ENCODE measurements at places on chromosomes 5 and 9.

GRCh38 chr5:172144291-172144815, 43.7 kb downstream of the STK10 start:
- no peak for DNase-seq

DNA sequence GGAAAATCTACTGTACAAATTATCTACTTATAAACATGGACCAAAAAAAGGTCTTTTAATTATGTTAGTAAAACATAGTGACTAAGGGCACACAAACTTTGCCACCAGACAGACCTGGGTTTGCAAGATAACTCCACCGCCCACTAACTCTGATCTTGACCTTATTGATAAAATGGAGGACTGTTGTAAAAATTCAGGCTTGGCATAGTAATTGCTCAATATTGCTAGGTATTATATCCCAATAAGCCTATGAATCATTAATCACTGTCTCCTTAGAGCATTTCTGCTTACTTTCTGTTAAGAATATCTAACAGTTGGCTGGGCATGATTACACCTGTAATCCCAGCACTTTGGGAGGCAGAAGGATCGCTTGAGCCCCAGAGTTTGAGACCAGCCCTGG, 3.8 kb downstream of the C9orf40 start:
- DNase-seq: no peak

GRCh38 chr5:77877516-77878355, 101.6 kb upstream of the TBCA start:
- DNase-seq: no peak

DNA sequence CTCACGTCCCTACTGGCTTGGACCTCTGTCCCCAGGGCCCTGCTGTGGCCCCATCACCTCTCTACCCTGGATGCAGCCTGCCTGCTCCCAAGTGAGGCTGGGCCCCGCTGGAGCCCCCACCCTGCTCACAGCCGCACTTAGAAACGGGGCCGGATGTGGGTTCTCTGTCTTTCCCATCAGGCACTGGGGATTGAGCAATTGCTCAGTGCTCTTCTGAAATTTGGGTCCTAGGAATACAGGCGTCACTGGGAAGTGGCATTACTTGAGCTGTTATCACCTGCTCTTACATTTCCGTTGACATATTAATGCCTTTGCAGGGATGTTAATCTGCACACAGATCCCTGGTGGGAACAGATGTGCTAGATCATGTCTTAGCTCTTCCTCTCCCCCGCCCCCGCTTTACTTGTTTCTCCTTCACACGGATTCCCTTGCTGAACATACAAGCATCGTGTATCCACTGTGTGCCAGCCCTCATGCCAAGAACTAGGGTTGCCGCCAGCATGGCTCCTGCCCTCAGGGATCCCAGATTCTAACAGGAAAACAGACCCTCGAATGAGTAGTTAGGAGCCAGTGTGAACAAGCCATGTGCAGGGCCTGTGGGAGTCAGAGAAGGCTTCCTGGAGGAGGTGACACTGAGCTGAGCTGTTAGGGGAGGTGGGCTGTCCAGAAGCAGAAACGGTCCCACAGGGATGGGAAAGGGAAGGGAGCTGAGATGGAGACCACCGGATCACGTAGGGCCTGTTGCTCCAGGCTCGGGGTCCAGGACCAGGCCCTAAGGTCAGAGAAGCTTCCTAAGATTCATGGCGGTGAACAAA, 65.1 kb downstream of the NEK6 start:
- DNase-seq: no peak

DNA sequence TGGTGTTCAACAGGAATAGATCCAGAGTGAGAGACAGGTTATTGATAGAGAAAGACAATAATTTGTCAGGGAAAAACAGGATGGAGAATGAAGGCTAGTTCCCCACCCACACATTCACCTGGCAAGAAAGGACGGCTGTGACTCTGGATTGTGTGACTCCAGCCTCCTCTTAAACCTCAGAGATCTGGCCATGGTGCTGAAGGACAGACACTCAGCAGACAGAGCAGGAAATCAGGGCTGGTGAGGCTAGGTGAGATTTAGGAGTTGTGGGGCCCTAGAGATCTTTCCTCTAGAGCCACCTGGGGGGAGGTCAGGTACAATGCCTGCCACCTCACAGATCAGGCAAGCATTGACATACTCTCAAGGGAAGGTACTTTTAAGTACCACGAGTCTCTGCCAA, 15.2 kb downstream of the OR1B1 start:
- DNase-seq: no peak

DNA sequence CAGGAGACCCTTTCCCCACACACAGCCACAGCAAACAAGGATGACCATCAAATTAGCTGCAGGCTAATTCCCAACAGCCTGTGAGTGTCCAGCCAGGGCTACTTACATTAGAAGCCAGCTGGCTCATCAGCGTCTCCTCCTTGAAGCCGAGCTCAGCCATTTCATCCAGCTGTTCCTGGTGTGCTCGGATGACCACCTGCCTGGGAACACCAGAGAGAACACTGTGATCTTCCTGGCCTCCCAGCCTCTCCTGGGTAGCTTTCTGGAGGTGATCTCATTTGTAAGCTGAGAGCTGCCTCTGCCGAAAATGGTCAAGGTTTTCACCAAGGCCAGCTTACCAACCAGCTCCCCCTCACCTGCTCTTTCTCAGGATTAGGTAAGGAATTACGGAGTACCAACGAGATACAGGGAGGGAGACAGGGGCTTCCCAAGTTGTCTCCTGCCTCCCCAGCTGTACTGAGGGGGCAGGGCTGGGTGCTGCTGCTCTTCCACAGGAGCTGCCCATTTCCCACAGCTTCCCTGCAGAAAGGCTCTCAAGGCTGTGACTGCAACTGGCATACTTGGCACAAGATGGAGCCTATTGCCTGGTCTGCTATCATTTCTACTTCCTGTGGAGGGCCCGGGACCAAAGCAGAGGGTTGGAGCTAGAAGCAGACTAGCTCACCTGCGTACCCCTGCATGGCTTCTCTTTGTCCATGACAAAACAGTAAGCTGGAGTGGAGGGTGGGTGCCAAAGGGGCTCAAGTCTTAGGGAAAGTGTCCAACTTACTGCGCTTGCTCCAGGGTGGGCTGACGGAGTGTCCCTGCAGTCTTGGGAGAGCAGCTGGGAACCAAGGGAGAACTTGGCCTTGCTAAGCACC, 73.9 kb downstream of the KIF24 start:
- DNase-seq: no peak

- DNase-seq: no peak
Observed at GRCh38 chr9:136931611-136932130, 12.9 kb downstream of the FBXW5 start.

DNA sequence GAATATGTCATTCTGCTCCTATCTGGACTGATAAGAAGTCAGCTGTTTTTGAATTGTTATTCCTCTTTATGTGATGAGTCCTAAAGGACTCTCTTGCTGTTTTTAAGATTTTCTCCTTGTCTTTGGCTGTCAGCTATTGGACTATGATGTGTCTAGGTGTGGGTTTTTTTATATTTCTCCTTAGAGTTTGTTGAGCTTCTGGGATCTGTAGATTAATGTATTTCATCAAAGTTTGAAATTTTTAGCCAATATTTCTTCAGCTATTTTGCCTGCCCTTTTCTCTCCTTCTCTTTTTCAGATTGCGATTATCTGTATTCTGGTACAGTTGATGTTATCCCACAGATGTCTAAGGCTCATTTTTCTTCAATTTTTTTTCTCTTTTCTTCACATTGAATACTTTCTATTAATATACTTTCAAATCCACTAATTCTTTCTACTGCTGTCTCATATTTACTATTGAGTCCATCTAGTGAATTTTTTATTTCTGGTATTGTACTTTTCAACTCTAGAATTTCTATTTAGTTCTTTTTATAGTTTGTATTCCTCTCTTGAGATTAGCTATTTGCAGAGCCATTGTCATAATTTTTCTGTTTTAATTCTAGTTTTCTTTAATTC, 31.1 kb downstream of the RPS23 start:
- no peak for DNase-seq

DNA sequence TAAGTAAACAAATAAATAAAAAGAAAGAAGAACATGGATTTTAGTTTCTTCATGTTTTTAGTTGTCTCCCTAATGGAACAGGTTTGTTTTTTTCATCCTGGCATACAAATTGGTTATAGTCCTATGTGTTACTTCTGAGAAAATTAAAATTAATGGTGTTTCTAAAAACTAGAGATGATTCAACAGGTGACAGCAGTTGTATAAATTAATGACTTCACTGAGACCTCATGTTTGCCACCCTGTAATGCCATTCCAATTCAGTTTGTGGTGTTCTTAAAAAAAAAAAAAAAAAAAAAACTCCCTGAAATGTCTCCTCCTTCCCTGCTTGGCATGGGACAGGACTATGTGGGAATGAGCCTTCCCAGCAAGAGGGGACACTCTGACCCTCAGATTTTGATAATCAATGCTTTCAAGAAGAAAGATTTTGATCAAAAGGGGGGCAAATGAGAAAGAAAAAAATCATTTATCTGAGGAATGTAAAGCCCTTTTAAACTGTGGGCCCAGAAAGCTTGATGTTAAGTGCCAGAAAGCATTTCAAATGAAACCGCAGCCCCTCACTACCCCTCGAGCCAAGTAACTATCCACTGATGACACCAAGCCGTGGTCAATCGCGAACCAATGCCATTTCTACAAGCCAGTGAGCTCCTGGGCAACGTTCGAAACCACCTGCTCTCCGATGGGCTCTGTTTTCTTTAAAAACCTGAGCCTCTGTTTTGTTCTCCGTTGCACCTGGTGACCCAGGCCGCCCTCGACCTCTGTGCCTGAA, 941 bp downstream of the EXD3 start:
- DNase-seq: no peak

DNA sequence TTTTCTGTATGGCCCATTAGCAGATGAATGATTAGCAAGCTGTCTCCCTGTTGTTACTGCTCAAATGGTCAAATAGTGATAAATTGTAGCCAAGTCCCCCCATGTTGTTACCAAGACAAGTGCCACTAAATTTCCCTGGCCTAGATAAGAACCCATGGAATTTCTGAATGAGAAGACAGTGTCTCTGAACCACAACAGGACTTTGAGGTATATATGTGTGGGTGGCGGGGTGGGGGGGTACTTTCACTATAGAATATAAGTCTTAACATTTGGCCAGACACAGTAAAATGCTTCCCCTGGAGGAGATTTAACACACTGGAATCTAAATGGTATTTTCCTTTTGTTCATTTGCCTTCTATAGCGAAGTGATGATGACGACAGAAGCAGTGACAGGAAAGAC, 28.7 kb downstream of the XPA start:
- no peak for DNase-seq

DNA sequence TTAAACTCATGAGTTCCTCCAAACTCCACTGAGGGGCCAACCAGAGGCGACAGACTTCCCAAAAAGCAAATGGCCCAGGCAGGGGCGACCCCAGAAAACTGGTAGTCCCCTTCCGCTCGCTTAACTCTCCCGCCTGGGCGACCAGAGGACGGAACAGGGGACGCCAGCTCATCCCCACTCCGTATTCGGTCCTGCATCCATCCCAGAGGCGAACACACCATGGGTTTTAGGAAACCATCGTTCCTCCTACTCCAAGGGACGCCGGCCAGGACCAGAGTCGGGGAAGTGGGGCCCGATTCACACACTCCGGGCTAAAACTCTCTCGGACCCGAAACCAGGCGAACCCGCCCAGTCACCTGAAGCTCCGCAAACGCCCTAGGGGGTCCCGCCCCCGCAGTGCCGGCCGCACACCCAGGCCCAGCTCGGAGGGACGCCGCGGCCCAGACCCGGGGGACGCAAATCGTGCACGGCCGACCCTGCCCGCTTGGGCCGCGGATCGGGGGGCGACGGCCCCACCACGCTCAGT, 478 bp downstream of the TEX10 start:
- DNase-seq: peak; percentile 8

GRCh38 chr5:126927429-126927828, 102.9 kb downstream of the MARCHF3 start:
- DNase-seq: no peak

- DNase-seq: no peak
Observed at GRCh38 chr5:174355995-174356394, 310.5 kb downstream of the NSG2 start.

DNA sequence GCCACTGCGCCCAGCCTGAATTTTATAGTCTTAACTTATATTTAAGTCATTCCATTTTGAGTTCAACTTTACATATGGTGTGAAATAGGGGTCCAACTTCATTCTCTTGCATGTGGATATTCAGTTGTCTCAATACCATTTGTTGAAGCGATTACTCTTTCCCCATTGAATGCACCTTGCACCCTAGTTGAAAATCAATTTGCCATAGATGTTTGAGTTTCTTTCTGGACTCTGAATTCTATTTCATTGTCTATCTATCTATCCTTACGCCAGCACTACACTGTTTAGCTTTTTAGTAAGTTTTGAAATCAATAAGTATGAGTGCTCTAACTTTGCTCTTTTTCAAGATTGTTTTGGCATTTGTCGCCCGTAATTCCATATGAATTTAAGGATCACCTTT, 49.8 kb downstream of the TMOD1 start:
- DNase-seq: no peak

GRCh38 chr5:78639791-78640190, 8.8 kb downstream of the LHFPL2 start:
- no peak for DNase-seq

- DNase-seq: no peak
Observed at GRCh38 chr5:66597183-66597757, 1.1 kb downstream of the MAST4 start.

DNA sequence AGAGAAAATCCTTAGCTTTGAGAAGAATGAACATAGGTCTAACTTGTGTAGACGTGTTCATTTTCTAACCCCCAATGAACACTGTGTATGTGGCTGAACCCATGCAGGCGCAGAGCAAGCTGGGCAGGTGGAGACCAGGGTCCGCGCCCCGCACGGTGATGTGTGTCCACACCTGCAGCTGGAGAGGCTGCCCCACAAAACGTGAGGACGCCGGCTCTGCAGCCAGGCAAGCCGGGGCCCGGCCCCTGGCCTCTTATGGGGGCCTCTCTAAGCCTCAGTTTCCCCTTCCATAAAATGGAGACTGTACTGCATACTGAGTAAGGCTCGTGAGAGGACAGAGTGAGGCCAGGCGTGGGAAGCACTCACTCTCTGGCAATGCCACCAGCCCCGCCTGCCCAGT, 124.7 kb upstream of the RAPGEF1 start:
- DNase-seq: no peak

DNA sequence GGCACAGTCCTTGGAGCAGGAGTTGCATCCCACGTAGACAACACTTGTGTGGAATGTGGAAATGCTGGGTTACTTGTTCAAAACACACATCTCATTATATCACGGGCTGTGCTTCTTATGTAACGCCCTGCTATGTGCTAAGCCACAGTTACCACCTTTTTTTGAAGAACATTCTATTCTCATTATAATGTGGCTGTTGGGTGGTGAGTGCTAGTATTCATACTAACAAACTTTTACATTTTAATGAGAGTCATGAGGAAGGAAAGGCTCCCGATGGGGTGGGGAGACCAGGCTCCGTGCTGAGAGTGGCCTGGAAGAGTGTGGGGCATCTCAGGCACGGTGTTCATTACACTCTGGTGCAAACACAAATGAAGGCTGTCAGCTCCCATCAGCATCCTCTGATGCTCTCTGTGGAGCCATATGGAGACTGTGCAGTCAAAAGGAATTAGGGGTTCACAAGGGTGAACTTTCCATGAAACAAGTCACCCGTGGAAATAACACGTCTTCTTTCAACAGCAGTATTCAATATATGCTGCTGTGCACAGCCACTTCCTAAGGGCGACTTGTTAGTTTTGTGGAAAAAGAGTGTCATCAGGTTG, 153.1 kb upstream of the RAPGEF1 start:
- no peak for DNase-seq

Data from activated CD4-positive, alpha-beta T cell treated with anti-CD3 and anti-CD28 coated beads for 1 hour (primary cell).